ENCODE measurements at places on chromosomes 6 and 20.

- DNase-seq = no peak
Observed at GRCh38 chr20:18943542-18943941, 130.0 kb downstream of the SCP2D1 start.

DNA sequence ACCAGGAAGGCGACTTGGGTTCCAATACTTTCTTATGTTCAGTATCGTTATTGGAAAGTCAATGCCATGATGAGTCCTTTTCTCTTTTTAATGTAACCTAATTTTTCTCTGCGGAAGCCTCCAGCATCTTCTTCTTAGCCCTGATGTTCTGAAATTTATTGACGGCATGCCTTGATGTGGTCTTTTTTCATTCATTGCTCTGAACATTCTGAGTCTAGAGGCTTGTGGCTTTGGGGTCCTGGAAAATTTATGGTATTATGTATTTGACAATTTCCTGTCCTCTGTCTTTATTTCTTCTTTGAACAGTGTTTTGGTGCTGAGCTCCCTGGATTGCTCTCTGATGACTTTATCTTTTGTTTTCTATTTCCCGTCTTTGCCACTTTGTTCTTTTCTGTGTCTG is 28.7 kb upstream of the MAS1 start:
- DNase-seq = no peak

DNA sequence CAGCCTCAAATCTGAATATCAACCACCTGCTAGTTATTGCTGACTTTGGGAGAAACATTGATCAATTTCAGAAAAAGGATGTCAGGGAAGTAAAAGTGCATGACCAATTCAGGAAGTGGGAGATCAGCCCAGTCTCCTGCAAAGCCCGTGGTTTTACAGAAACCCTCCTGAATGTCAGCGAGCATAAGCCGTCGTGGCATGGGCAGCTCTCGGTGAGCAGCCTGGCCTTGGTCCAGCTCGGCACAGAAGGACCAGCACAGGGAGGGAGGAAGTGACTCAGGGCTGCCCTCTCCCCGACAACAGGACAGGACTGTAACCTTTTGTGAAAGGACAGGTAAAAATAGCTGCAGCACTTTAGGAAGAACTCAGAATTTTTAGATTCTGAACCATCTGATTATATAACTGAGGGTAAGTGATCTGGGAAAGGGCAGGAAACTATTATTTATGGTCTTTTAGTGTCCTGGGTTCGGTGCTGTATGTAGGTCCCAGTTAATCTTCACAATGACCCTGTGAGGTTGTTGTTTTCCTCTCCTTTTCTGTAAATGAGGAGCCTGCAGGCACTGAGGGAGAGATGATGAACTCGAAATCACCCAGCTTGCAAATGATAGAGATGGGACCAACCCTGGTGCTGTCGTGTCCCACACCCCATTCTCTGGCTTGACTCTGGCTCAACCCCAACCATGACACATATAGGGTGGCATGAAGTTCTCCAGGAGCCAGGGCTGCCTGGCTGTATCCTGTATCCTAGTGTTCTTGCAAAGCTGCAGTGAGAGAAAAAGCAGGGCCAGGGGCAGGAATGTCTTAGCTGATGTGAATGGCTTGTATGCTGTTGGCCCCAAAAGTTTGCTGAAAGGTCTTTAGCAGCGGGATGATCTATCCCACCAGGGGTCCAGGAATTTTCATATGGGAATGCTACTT is 37.6 kb downstream of the NRN1 start:
- no peak for DNase-seq

- DNase-seq = no peak
Observed at GRCh38 chr20:43178080-43178479, 11.6 kb downstream of the PTPRT start.

- no peak for DNase-seq
Observed at GRCh38 chr6:112470376-112470775, 123.2 kb downstream of the RFPL4B start.

- no peak for DNase-seq
Observed at GRCh38 chr20:38680500-38681306, 43.6 kb upstream of the SLC32A1 start.

- DNase-seq = no peak
Observed at GRCh38 chr20:23537030-23537429, 31.3 kb downstream of the CST9L start.

DNA sequence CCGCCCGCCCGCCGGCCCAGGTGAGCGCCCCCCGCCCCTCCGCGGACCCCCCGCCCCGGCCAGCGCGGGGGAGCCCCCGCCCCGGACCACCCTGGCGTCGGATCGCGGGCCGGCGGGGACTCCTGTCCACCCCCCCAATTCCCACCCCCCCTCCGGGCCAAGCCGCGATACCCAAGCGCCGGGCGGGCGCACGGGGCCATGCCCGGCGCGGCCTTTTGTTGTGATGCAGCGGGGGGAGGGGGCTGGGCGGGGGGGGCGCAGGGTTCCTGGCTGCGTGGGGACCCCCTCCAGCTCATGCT is 245 bp downstream of the SRC start:
- DNase-seq = no peak

DNA sequence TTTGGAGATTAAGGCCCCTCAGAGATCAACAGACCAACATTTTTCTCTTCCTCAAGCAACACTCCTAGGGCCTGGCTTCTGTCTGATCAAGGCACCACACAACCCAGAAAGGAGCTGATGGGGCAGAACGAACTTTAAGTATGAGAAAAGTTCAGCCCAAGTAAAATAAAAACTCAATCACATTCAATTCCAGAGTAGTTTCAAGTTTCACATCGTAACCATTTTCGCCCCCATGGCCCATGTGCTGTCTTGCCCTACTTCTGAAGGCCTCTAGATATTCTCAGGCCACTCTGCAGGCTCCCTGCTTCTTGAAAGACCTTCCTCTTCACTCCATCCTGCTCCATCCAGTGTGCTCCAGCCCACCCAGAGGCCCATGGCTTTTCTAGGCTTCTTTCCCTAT is 4.2 kb downstream of the IL17A start:
- no peak for DNase-seq
